ENCODE measurements at places on chromosomes 3 and 15. TPM values are rescaled to one million over a fixed set of nuclear protein-coding genes. Genes with fewer than 3 reads are reported as not detected.

DNA sequence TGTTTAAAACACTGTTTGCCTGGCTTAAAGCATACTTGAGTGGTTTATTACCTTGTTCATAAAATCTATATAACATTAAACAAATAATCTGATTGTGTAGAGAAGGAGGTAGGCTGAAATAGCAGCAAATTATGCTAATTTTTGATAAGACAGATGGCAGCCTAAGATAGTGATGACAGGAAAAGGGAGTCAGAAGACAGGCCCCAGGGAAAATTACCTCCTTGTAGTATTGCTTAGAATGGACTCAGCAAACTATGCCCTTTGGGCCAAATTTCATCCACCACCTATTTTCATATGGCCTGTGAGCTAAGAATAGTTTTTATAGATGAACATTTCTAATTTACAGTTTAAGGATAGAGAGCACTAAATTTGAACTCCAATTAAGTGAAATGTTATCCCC is 37.8 kb downstream of the CHD2 start:
- DNase-seq = no peak

Gene PTX3
- 0.14 TPM for total RNA-seq

GRCh38 chr3:31403197-31403596 is 129.5 kb upstream of the STT3B start:
- no peak for DNase-seq

Gene REC114
- total RNA-seq = not detected

Gene FGF12
- not detected for total RNA-seq

- DNase-seq = no peak
Measured at GRCh38 chr3:67516496-67516895, 137.9 kb downstream of the SUCLG2 start.

GRCh38 chr3:149777414-149778214 is 14.7 kb downstream of the ANKUB1 start:
- no peak for DNase-seq

- no peak for DNase-seq
Measured at GRCh38 chr15:25770618-25771337, 92.3 kb downstream of the ATP10A start.

GRCh38 chr3:32571192-32571485 is 481 bp upstream of the DYNC1LI1 start:
- no peak for DNase-seq

DNA sequence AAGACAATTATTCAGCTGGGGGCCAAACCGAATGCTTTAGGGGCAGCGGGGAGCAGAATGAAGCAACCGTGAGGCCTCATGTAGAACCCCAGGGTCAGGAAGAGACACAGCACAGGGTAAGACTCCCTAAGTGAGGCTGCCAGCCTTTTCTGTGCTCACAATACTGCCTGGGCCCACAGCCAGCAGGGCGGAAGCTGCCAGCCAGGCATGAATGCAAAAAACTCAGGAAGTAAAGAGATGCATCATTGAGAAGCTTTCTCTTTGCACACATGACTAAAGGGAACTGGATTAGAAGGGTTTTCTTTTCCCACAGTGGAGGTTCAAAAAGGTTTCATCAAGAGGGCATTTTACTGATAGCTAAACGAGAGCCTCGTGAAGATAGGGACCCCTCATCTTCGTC is 33.3 kb downstream of the CA12 start:
- DNase-seq = no peak

GRCh38 chr3:170418422-170419398 is at the start of gene CLDN11:
CLDN11 (plus strand) TSS chr3:170418868; CDS start chr3:170419067, 199 bp downstream.
- DNase-seq = no peak

GRCh38 chr3:164883171-164883570 is 195.1 kb downstream of the SI start:
- DNase-seq = no peak

Gene CTXN2
- not detected for total RNA-seq

Gene NDN
- 3.5 TPM for total RNA-seq

Gene COPG1
- 131 TPM for total RNA-seq

- DNase-seq = no peak
Measured at GRCh38 chr3:113910966-113911365, 36.8 kb upstream of the ZDHHC23 start.

- no peak for DNase-seq
Measured at GRCh38 chr15:67832897-67833709, 6.7 kb downstream of the RNU6-1 start.

DNA sequence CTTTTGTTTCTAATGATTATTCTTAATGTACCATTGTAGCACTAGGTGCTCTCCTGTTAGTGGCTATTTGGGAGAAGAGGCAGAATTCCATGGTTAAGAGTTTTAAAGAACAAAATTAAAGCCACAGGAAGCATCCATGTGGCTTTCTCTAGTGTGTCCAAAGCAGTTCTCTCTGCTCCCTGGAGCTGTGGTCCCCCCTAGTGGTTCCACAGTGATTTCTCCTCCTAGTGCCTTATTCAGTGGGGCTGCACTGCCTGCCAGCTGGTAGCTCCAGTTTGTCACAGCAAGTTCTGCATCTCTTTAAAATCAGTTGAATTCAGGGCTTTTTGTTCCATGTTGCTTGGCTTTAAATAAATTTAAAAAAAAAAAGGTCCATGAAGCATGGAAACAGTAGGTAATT is 39.6 kb upstream of the FAM98B start:
- no peak for DNase-seq

DNA sequence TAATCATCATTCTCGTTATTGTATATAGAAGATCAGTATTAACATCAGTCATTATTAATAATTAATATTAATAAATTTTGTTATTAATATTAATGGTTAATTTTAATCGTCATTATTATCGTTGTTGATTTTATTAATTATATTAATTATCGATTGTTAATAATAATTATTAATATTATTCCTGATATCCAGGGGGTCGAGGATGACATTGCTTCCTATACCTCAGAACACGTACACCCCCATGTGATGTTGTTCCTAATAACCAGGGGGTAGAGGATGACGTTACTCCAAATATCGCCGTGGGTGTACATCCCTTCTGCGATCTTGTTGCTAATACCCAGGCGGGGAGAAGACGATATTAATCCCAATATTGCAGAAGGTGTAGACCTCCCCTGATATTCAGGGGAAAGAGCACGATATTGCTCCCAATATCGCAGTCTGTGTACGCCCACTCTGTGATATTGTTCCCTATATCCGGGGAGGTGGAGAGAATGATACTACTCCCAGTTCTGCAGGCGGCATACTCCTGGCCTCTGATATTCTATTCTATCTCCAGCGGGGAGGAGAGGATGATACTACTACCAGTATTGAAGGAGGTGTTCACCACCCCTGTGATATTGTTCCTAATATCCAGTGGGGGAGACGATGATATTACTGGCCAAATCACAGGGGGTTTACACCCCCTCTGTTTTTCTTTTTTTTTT is 22.3 kb upstream of the BMF start:
- no peak for DNase-seq

DNA sequence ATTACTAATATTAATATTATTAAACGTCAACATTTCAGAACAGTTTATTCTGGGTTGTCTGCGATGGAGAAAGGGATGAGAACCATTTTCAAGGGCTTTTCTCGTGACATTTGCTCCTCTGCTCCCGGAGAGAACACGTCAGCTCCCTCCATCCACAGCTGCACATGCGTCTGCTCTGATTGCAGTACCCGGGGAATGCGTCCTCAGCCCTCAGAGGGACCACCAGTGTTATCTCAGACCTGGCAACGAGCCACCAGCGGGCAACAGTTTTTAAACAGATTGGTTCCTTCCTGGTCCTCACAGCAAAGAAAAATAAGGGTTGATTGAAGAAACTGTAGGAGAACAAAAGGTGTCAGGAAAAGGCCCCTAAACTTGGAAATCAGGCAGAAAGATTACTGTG is 202.2 kb upstream of the ADAMTS9 start:
- no peak for DNase-seq

DNA sequence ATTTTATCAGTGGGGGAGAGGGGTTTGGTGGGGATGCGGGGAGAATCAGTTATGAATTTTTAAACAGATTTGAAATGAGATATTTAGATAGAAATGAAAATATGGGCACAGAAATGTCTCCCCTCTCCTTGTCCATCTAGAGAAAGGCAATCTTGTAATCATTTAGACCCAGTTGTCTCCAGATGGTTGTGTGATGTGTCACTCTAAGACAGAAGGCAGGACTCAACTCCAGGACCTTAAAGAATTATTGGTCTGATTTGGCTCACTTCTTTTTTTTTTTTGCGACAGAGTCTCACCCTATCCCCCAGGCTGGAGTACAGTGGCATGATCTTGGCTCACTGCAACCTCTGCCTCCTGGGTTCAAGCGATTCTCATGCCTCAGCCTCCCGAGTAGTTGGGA is 77.2 kb downstream of the EOMES start:
- no peak for DNase-seq

DNA sequence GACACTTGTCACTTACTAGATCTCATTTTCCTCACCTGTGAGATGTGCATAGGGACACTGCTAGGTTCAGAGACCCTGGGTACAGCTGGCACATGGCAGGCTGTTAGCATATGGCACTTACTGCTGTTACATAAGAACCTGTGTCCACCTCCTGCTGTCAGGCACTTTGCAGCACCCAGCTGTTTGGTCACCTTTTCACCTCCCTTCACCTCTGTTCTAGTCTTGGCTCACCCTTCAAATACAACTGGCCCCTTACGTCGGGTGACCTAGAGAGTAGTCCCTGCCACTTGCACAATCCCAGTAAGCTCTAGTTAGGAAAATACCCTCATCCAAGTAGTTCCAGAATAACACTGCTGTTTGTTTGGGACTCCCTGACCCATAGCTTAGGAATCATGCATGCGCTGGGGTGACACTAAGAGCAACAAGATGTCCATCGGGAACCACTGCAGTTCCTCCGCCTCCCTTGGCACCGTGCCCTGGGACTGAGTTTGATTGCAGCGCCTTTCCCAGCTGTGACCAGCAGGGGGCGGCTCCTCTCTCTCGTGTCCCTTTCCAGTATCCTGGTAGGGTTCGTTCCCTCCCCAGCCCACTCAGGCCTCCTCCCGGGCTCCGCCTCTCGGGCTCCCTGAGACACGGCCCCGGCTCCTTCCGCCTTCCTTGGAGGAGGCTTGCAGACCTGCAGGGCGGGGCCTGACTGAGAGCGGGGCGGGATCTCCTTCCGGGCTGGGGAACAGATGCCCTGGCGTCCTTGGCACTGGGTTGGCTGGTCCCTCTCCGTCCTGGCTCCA is 78.6 kb downstream of the ABHD5 start:
- DNase-seq = peak; percentile 82

DNA sequence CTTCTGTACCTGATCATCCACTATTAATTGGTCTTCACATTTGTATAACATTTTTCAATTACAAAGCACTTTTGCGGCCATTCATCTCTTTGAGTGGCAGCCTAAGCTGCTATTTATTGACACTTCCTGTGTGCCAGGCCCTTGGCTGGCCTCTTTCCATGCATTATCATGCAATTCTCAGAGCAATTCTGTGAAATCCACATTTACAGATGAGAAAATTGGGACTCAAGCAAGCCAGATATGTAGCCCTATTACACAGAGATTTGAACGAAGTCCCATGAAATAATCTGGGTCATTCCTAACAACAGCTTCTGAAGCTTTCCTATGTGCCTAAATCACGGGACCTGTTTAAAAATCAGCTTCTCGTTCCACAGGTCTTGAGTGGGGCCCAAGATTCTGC is 17.4 kb downstream of the SLC6A1 start:
- no peak for DNase-seq
